ENCODE measurements at places on chromosomes 3 and 15. TPM values are rescaled to one million over a fixed set of nuclear protein-coding genes. Genes with fewer than 3 reads are reported as not detected.

TRIM42 gene
- total RNA-seq, result not detected

NEO1 gene
- total RNA-seq, result 16.1 TPM

SLC9A9 gene
- 59.9 TPM for total RNA-seq

FOXB1 gene
- not detected for total RNA-seq

TLR9 gene
- under 0.01 TPM for total RNA-seq

LSAMP gene
- total RNA-seq, result 12.2 TPM

CAMK1 gene
- total RNA-seq, result 65.2 TPM

USP4 gene
- 24.3 TPM for total RNA-seq

PRICKLE2 gene
- 42.8 TPM for total RNA-seq

All from smooth muscle cell of trachea (primary cell).